ENCODE measurements at places on chromosomes 2 and 18.

DNA sequence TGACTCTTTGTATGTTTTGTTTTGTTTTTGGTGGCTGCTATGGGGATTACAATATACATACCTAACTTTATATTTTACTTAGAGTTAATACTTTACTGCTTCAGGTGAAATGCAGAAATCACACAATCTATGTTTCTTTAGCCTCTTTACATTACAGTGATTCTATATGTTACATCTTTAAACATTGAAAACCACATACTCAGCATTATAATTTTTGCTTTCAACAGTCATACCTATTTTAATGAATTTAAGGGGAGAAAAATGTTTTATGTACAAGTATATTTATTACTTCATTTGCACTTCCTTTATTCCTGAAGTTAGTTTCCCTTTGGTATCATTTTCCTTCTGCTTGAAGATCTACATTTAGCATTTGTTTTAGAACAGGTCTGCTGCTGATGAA, 23.1 kb downstream of the FAM117B start:
- DNase-seq = no peak

- DNase-seq = no peak
Observed at GRCh38 chr2:84041506-84041905, 417.6 kb downstream of the SUCLG1 start.

- no peak for DNase-seq
Observed at GRCh38 chr2:147577323-147577997, 267.4 kb upstream of the ACVR2A start.

- no peak for DNase-seq
Observed at GRCh38 chr2:79717364-79718007, 204.6 kb downstream of the CTNNA2 start.

GRCh38 chr2:181924336-181924735, 32.8 kb downstream of the ITPRID2 start:
- no peak for DNase-seq

DNA sequence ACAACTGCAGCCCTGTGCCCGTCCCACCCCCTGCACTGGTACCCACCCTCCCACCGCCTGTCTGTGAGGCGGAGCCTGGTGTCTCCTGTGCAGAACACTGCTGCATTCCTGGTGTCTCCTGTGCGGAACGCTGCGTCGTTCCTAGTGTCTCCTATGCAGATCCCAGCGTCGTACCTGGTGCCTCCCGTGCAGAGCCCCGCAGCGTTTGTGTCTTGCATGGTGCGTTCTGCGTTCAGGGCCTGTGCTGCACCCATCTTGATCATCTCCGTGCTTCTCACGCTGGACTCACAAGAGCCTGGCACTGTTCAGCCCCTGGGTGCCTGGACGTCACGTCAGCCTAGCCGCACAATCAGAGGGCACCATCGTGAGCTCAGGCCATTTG, 248.6 kb upstream of the SALL3 start:
- DNase-seq = no peak

GRCh38 chr2:133158024-133158423, 410.2 kb downstream of the NCKAP5 start:
- no peak for DNase-seq

DNA sequence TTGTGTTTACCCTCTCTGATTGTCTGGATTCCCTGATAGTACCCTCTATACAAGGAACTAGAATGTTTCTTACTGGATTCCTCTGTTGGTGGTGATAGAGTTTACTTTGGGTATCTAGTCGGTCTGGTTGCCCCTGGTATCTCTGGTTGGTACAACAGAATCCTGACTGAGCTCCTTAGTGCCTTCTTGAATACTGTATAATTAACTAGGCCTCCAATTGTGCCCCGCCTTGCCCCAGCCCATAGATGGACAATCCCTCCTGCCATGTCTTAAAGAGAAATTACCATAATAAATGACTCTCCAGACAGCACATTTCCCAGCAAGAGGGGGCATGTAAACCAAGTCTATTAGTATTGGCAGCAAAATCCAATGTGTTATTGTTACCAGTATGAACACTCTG, 2.3 kb downstream of the SCN1A start:
- no peak for DNase-seq

GRCh38 chr2:21175895-21176646, 52.3 kb downstream of the TDRD15 start:
- DNase-seq = no peak

- DNase-seq = no peak
Observed at GRCh38 chr2:118223511-118223991, 135.3 kb downstream of the INSIG2 start.

- DNase-seq = no peak
Observed at GRCh38 chr2:161147856-161148255, 12.4 kb upstream of the TANK start.

GRCh38 chr2:65361623-65362022, 70.8 kb downstream of the SPRED2 start:
- no peak for DNase-seq

- no peak for DNase-seq
Observed at GRCh38 chr2:229425598-229425997, 154.5 kb upstream of the PID1 start.

GRCh38 chr2:207807516-207807915, 37.8 kb upstream of the FZD5 start:
- DNase-seq = no peak
